ENCODE measurements at places on chromosomes 13 and 19. TPM values are rescaled to one million over a fixed set of nuclear protein-coding genes. Genes with fewer than 3 reads are reported as not detected.

Gene ZNF221
- polyA plus RNA-seq: 1.1 TPM

Gene RNASEH2B
- polyA plus RNA-seq: 187 TPM

Gene MIA
- 38.7 TPM for polyA plus RNA-seq

Gene ZIK1
- polyA plus RNA-seq: 6.0 TPM

Gene TYROBP
- polyA plus RNA-seq: 162 TPM

Gene ZNF737
- 10.4 TPM for polyA plus RNA-seq

Gene NCR1
- 0.46 TPM for polyA plus RNA-seq

Gene SIGLEC5
- polyA plus RNA-seq: not detected

Gene GNG7
- polyA plus RNA-seq: 4.2 TPM

Gene SIGLEC12
- 1.1 TPM for polyA plus RNA-seq

Gene MEF2B
- 2.1 TPM for polyA plus RNA-seq

Gene CEACAM21
- 11.0 TPM for polyA plus RNA-seq

Gene ADGRE2
- 3.4 TPM for polyA plus RNA-seq

Gene FFAR3
- 0.41 TPM for polyA plus RNA-seq

Gene PGPEP1
- 14.8 TPM for polyA plus RNA-seq

Gene SLITRK6
- polyA plus RNA-seq: 0.11 TPM

Gene BBC3
- polyA plus RNA-seq: 15.1 TPM

Gene GIPC1
- polyA plus RNA-seq: 58.5 TPM

Gene SCAF1
- polyA plus RNA-seq: 17.2 TPM

Gene CYP2A6
- polyA plus RNA-seq: 0.16 TPM

Gene ZNF208
- polyA plus RNA-seq: 0.23 TPM

Gene HRC
- 1.1 TPM for polyA plus RNA-seq

Gene EIF3K
- polyA plus RNA-seq: 268 TPM
